ENCODE measurements at places on chromosomes 4 and X. TPM values are rescaled to one million over a fixed set of nuclear protein-coding genes. Genes with fewer than 3 reads are reported as not detected.

DNA sequence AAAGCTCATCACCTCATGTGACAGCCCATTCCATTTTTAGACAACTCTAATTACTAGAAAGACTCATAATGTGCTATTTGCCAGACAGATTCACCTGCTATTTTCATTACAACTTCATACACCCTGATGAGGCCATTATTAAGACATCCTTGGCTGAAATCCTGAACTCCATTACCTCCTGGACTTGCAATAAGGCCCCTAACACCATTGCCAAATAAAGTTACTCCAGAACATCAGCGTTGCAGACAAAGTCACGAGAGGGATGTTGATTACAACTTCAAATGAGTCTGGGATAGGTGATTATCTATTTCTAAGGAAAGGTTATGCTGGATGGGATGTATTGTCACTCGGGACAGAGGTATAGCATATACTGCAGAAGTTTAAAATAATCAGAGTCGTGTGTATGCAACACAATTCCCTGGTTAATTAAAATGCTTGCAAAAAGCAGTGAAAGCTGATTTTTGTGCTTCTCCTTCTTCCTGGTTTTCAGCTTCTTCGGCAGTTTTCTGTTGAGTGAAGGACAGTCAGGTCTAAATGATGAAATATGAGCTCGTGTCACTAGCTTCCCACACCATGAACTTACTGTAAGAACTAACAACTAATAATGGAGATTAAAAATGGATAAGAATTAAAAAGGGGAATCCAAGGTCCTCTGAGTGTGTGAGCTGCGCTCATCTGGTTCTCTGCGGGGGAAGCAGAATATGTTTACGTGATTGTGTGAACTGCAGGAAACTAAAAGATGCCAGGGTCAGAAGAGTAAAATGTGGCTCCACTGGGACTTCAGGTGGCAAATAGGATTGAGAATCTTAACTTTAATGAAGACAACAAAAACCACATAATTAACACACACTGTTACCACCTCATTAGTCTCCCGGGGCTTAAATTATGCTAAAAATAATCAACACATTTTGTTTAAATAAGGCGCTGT is 17.6 kb upstream of the SOD3 start:
- no peaks in the 10 kb centered on the region for H3K27me3 ChIP-seq
- H3K4me3 ChIP-seq = no peak overlapping the region
- H3K27ac ChIP-seq = no peak overlapping the region
- no peak for DNase-seq

DNA sequence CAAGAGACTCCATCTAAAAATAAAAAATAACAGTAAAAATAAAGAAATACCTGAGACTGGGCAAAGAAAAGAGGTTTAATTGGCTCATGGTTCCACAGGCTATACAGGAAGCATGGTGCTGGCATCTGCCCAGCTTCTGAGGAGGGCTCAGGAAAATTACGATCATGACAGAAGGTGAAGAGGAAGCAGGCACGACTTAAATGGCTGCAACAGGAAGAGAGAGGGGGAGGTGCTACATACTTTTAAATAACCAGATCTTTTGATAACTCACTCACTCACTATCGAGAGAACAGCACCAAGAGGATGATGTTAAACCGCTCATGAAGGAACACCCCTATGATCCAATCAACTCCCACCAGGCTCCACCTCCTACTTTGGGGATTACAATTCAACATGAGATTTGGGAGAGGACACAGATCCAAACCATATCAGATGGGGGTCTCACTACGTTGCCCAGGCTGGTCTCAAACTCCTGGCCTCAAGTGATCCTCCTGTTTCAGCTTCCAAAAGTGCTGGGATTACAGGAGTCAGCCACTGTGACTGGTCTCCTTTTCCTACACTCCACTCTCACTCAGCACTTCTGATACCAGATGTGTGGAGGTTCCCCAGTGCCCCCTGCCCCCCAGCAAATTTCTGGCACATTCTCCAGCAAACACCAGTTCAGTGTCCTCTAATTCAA is 11.9 kb upstream of the ZNF157 start:
- H3K27ac ChIP-seq = no peak overlapping the region
- no peak overlapping the region for H3K4me3 ChIP-seq
- no peaks in the 10 kb centered on the region for H3K36me3 ChIP-seq
- no peaks in the 10 kb centered on the region for H3K27me3 ChIP-seq
- no peak for DNase-seq

DNA sequence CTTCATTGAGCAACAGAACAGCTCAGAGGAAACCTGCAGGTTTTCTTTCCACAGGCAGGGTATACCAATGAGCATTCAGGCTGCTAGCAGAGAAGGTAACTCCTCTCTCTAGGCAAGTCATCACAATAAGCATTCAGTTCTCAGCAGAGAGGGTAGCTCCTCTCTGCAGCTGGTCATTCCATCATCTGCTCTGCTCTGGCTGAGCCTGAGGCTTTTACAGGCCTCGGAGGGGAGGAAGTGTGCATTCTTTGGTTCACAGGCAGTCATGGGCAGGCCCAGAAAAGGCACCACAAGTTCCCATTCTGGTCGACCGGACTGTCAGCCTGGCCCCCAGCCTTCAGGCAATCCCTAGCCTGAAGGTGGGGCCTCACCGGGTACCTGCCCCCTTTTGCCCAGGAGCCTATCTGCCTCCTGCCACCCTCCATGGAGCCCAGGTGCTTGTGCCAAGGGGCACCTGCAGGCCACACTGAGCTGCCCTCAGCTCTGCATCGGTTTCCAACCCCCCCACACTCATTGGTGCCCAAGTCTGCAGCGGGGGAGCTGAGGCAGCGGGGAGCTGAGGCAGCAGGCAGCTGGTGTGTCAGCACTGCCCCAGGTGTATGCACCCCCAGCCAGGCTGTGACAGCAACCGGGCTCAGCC is 83.1 kb downstream of the PRDM5 start:
- no peaks in the 10 kb centered on the region for H3K27me3 ChIP-seq
- no peaks in the 10 kb centered on the region for H3K36me3 ChIP-seq
- DNase-seq = no peak
- peaks cover 14% of the 10 kb centered on the region for H3K4me1 ChIP-seq
- H3K4me3 ChIP-seq = no peak overlapping the region
- no peak overlapping the region for H3K27ac ChIP-seq

DNA sequence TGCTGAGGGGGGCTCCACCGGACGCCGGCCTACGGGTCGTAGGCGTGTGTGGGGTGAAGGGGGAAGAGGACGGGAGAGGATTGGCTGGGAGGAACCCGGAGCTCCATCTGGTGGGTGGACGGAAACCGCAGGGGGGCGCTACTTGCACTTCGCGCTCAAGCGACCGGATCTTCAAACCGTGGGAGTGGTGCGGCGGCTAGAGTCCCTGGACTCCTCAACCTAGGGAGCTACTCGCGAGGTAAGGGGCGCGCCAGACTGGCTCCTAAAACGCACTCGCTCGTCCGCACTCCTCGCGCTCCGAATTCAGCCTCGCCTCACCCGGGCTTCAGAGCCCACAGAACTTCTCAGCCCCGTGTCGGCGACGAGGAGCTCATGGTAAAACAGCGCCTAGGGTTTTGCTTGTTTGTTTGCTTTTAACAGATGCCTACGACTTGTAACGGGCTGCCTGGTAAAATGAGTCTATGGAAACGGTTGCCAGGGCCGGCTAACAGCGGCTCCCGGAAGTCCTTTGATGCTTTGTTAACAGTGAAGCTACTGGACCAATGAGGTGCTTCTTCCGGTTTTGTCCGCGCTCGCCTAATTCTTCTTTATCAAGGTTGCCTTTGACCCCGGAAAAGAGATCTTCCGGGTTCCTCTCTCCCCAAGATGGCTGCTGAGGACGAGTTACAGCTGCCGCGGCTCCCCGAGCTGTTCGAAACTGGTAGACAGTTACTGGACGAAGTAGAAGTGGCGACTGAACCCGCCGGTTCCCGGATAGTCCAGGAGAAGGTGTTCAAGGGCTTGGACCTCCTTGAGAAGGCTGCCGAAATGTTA is at the start of gene IGBP1:
Gene IGBP1 (plus strand): TSS at position 145 of the 813 bp plus-strand sequence. CDS start 501 bp downstream, at position 646.
- peak within 1 kb of the TSS; percentile 70 for H3K4me3 ChIP-seq
- DNase-seq = peak; percentile 89
- H3K4me1 ChIP-seq = peaks cover 21% of the 10 kb centered on the region
- H3K27me3 ChIP-seq = no peaks in the 10 kb centered on the region
- H3K27ac ChIP-seq = peak within 1 kb of the TSS; percentile 92
- no peaks in the 10 kb centered on the region for H3K36me3 ChIP-seq

GRCh38 chr4:17132226-17132625 is 233.8 kb upstream of the LDB2 start:
- H3K4me1 ChIP-seq = no peaks in the 10 kb centered on the region
- no peak overlapping the region for H3K4me3 ChIP-seq
- no peaks in the 10 kb centered on the region for H3K36me3 ChIP-seq
- H3K27ac ChIP-seq = no peak overlapping the region
- no peak for DNase-seq

- no peak overlapping the region for H3K27ac ChIP-seq
- no peak overlapping the region for H3K4me3 ChIP-seq
- no peak for DNase-seq
- H3K27me3 ChIP-seq = no peaks in the 10 kb centered on the region
- H3K4me1 ChIP-seq = no peaks in the 10 kb centered on the region
Observed at GRCh38 chrX:155534800-155535199, 76.4 kb upstream of the F8A3 start.

DNA sequence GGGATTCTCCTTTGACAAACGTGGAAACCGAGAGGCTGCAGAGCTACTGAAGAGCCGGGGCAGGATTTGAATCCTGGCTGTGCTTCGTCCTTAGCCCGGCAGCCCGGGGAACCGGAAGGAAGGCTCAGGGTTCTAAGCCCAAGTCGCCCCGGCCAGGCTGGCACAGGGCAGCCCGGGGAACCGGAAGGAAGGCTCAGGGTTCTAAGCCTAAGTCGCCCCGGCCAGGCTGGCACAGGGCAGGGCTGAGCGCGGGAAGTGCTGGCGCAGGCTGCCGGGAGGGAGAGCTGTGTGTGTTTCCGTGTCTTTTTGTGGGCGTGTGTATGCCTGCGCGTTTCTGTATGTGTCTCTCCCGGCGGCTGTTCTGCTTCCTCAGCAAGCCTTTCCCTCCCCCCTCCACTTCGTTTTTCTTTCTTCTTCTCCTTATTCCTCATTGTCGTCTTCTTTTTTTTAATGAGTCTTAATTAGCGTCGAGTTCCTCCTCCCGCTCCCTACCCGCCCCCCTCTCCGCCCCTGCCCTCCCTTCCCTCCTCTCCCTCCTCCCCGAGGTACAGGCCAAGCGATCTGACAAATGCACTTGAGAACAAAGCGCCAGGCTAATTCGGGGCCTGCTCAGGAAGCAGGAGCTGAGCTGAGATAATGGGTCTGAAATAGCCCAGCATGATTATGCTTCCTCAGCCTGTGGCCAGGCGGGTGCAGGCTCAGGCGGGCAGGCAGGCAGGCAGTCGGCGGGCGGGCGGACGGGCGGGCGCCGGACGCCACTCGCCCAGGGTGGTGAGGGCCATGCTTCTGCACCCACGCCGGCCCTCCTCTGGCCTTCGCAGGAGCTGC is 65.9 kb downstream of the EFNB1 start:
- H3K4me1 ChIP-seq = peaks cover 19% of the 10 kb centered on the region
- no peak overlapping the region for H3K4me3 ChIP-seq

DNA sequence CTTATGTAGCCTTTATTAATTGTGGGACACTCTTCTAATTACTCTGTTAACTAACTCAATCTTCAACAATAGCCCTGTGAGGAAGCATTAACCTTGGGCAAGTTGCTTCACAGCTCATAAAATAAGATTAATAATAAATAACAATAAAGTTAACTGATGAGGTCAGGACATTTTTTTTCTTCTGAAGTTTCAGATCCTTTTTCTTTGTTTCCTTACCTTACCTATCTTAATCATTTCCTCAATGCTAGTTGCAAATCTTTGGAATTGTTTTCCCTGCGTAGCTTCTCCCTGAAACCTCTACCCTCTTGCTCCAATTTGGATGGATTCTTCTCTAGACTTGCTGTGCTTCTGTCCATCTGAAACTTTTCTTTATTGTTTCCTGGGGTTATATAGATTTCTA is 17.5 kb upstream of the PLAC8 start:
- no peak overlapping the region for H3K4me3 ChIP-seq
- H3K27ac ChIP-seq = no peak overlapping the region
- no peaks in the 10 kb centered on the region for H3K4me1 ChIP-seq
- no peaks in the 10 kb centered on the region for H3K27me3 ChIP-seq
- no peaks in the 10 kb centered on the region for H3K36me3 ChIP-seq

- peak; percentile 79 for DNase-seq
- H3K4me3 ChIP-seq = no peak overlapping the region
- H3K27me3 ChIP-seq = no peaks in the 10 kb centered on the region
- peak overlapping the region; percentile 98 for H3K27ac ChIP-seq
Observed at GRCh38 chr4:119041951-119042560, 93.6 kb upstream of the MYOZ2 start.

DNA sequence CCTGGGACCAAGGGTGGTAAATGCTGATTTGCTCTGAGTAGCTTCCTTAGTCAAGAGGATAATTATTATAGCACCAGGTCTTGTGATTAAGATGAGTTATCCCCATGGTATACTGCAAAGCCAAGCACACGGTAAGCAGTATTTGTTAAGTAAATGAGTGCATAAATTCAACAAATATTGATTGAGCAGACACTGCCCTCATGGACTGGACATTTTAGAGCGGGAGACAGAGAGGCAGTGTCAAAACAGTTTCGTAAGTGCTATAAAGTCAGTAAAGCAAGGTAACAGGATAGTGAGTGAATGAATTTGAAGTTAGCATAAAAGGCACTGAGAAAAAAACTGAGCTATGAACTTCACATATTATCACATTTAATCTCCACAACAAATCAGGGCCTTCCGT is 13.9 kb downstream of the PHF8 start:
- no peaks in the 10 kb centered on the region for H3K4me1 ChIP-seq
- no peak for DNase-seq
- no peak overlapping the region for H3K27ac ChIP-seq
- no peak overlapping the region for H3K4me3 ChIP-seq
- H3K27me3 ChIP-seq = no peaks in the 10 kb centered on the region

GRCh38 chr4:111650674-111651086 is 494.6 kb upstream of the FAM241A start:
- H3K36me3 ChIP-seq = no peaks in the 10 kb centered on the region
- H3K27me3 ChIP-seq = no peaks in the 10 kb centered on the region
- no peak overlapping the region for H3K4me3 ChIP-seq
- H3K27ac ChIP-seq = no peak overlapping the region

Gene PDLIM3
- total RNA-seq = 769 TPM

Gene CFI
- total RNA-seq = 4.3 TPM

Gene HPGD
- 166 TPM for total RNA-seq

Gene AADAT
- total RNA-seq = 12.7 TPM

Gene TMPRSS11B
- total RNA-seq = not detected

Gene FAT1
- 93.1 TPM for total RNA-seq

Gene MAGEA11
- total RNA-seq = not detected

Gene AKAP14
- not detected for total RNA-seq

Gene MAGED4B
- 0.33 TPM for total RNA-seq

Gene SAT1
- 321 TPM for total RNA-seq

Gene ZBED1
- total RNA-seq = 35.6 TPM

All from sigmoid colon (tissue), 7 donors.